GM19239 (cell line): ENCODE measurements at places on chromosomes 7 and 10.

- peak; percentile 54 for DNase-seq
Measured at GRCh38 chr10:95445837-95446486, 115.2 kb downstream of the SORBS1 start.

- no peak for DNase-seq
Measured at GRCh38 chr7:16431646-16432424, 10.5 kb upstream of the CRPPA start.

- DNase-seq, result no peak
Measured at GRCh38 chr7:124084024-124084423, 51.2 kb upstream of the TMEM229A start.

- no peak for DNase-seq
Measured at GRCh38 chr7:112067200-112067599, 139.0 kb downstream of the DOCK4 start.

- DNase-seq, result no peak
Measured at GRCh38 chr7:5677538-5678294, 103.7 kb downstream of the RNF216 start.

GRCh38 chr7:33449847-33450246 lies 320.5 kb downstream of the BBS9 start:
- no peak for DNase-seq

- DNase-seq, result no peak
Measured at GRCh38 chr7:116399819-116400218, 99.7 kb upstream of the CAV2 start.

- DNase-seq, result no peak
Measured at GRCh38 chr7:129950933-129951225, 1.9 kb downstream of the UBE2H start.

GRCh38 chr10:77553966-77554365 lies 83.6 kb downstream of the KCNMA1 start:
- no peak for DNase-seq

DNA sequence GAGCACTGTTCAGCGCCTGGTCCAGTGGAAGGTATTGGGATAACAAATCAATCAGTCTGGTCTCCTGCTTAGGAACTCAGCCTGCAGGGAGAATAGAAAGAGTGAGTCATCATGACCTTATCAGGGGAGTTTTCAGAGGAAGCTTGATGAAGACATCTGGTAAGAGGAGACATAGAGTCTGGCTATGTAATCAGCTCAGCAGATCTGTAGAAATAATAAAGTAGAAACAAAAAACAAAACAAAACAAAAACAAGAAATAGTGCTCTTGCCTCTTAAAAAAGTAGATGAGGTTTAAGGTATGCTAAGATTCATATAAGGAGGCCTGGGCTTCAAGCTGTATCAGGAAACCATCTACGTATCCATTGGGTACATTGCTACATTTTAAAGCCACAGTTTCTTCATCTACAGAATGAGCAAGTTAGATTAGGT lies 14.4 kb downstream of the TAS2R41 start:
- no peak for DNase-seq

DNA sequence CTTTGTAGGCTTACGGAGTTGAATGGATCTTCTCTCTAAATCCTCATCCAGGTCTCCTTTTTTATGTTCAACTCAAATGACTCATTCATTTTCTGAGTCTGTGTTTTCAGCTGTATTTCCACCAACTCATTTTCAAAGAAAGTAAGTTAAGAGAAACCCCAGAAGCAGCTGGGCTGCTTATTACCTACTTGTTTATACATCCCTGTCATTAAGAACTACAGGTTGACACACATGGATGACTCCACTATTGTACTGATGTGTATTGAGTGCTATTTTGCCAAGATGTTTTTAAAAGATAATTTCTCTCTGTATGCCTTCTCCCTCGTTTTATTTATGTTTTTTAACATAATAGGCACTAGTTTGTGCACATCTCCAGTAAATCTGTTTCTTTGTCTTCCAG lies 41.9 kb downstream of the DGKI start:
- no peak for DNase-seq

- no peak for DNase-seq
Measured at GRCh38 chr7:2646680-2647571, 15.1 kb downstream of the TTYH3 start.

GRCh38 chr7:104553074-104553473 lies 224.7 kb downstream of the LHFPL3 start:
- DNase-seq, result no peak

- DNase-seq, result peak; percentile 0
Measured at GRCh38 chr7:85041605-85042216, 145.1 kb downstream of the SEMA3D start.

GRCh38 chr7:129767120-129768015 lies 155.8 kb downstream of the NRF1 start:
- DNase-seq, result no peak

- no peak for DNase-seq
Measured at GRCh38 chr7:134703782-134704181, 57.1 kb downstream of the BPGM start.

DNA sequence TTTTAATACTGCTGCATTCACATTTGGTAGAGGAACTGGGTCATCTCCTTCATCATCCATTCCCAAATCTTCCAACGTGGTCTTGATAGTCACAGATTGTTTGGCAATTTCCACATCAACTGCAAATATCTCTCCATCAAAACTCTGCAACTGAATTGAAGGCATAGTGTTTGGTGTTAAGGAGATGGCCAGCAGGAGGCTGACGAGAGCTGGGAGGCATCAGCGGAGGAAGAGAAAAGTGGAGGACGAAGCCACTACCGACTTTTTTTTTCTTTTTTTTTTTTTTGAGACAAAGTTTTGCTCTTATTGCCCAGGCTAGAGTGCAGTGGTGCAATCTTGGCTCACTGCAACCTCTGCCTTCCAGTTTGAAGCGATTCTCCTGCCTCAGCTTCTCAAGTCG lies 205.0 kb upstream of the KCTD7 start:
- no peak for DNase-seq
